ENCODE measurements at places on chromosomes 2 and 18.

DNA sequence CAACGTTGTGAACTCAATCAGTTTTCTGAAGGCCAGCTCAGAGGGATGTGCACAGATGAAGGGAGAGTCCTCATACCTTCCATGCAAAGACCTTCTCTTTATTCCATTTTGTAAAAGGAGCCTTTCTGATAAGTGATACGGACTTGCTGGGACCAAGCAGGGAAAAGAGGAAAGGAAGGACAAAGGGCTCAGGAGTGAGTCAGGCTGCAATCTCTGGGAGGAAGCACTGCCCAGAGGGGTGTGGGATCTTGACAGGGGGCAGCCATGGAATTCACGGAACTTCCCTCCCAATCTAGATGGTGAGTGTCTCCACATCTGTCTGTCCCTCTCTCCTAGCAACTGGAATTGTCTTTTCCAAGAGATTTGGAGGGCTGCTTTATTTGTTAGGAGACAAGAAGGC lies 281.4 kb upstream of the CELF4 start:
- DNase-seq = no peak

DNA sequence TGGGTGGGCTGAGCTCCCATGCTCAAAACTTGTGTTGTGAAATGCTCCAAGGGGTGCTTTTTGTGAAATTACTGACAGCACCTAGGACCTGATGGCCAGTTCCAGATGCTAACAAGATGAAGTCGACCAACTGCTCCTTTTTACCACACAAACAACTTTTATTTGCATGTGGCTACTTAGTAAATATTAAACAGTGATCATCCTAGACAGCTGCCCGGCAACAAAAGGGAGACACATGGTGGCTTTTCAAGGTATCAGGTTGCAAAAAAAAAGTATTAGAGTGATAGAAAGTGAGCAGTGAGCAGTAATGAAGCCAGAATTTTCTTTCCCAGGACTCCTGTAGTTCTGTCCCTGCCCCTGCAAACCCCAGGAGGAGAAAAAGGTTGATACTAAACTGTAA lies 118.5 kb downstream of the RPIA start:
- no peak for DNase-seq

DNA sequence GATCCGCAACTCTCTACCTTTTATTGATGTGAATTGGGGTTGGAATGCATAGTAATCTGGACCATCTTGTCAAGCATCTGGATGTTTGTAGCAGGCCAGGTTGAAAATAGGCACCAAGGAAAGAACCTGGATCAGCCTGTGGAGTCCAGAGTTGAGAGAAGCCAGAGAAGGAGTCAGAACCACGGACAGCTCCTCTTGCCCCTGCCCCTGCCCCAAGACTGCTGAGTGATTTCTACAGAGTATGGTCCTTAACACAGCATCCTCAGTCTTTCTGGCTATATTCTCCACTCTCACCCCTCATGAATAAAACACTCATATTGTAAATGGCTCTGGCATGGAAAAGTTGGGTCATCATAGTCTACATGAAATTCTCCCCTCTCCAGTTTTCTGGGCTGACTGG lies 154.6 kb downstream of the LOXHD1 start:
- DNase-seq = no peak

DNA sequence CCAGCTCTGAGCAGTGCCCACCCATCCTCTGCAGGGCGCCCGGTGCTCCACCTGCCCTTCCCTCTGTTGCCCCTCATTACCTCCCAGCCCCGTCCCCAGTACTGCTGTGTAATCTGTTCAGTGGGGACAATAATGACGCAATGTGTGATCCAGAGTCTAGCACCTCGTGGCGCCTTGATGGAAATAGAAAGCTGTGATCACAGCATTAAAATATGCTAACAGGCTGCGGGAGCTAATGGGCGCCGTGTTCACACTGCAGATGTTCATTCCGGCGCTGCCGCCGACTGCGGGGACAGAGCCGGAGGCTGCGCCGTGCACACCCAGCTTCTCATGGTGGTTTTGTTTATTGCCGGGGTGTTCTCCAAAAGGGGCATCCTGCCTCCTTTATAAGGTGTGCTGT lies 235.2 kb downstream of the LDLRAD4 start:
- DNase-seq = no peak

GRCh38 chr18:5059696-5060032 lies 137.4 kb downstream of the AKAIN1 start:
- no peak for DNase-seq

GRCh38 chr2:173427887-173428668 lies 73.4 kb downstream of the CDCA7 start:
- DNase-seq = no peak

- DNase-seq = no peak
Observed at GRCh38 chr2:166805753-166806152, 82.5 kb upstream of the XIRP2 start.

- DNase-seq = no peak
Observed at GRCh38 chr2:27218614-27219013, 1.4 kb downstream of the CAD start.

GRCh38 chr18:26004832-26005231 lies 85.6 kb downstream of the SS18 start:
- no peak for DNase-seq

Data from stimulated activated CD8-positive, alpha-beta memory T cell treated with anti-CD3 and anti-CD28 coated beads, Interleukin-4, amount 100 ng/mL, for 1 hour (primary cell).